ENCODE measurements at places on chromosomes 4 and X.

DNA sequence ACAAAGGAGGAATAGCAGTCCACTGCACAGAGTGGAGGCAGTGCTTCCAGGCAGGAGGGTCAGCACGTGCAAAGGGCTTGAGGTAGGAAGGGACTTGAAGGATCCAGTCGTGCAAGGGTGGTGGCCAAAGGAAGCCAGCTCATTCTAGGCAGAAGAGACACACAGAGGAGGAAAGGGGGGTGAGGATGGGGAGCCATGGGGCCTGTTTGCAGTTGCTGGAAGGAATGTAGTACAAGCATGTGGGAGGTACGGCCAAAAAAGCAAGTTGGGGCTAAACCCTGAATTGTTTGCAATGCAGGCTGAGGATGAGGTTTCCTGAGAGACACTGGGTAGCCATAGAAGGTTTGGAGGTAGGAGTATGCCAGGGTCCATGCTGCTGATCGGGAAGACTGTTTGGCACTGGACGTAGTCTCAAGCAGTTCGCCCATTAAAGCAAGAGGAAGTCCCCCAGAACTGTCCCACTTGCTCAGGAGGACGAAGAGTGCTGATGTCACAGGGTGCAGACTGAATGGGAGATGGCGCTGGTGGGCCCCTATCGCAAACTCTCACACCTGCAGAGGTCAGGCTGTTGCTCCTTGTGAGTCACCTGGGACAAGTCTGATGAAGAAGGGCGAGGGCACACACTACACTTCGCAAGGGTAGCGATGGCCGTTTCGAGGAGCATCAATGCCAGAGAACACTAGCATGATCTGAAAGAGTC, 9.1 kb upstream of the MAN2B2 start:
- no peak for DNase-seq

GRCh38 chrX:84865113-84865512, 138.6 kb upstream of the APOOL start:
- DNase-seq: no peak

DNA sequence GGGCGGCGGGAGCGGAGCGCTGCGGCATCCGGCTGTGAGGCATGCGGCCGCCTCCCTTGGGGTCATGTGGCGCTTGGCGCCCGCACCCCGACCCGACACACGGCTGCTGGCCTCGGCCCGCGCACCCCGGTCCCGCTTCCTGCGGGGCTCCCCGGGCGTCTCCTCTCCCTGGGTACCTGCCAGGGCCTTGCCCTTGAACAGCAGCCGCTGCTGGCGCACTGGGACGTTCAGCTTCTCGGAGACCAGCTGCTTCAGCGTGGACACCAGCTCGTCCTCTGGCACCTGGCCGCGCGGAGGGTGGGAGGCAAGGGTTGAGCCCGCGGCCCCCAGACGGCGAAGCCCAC, 391 bp downstream of the UBL4A start:
- DNase-seq: peak; percentile 9

GRCh38 chrX:3076416-3076991, 35.2 kb downstream of the ARSF start:
- DNase-seq: no peak

GRCh38 chrX:147626605-147627004, 285.1 kb upstream of the FMR1 start:
- no peak for DNase-seq

DNA sequence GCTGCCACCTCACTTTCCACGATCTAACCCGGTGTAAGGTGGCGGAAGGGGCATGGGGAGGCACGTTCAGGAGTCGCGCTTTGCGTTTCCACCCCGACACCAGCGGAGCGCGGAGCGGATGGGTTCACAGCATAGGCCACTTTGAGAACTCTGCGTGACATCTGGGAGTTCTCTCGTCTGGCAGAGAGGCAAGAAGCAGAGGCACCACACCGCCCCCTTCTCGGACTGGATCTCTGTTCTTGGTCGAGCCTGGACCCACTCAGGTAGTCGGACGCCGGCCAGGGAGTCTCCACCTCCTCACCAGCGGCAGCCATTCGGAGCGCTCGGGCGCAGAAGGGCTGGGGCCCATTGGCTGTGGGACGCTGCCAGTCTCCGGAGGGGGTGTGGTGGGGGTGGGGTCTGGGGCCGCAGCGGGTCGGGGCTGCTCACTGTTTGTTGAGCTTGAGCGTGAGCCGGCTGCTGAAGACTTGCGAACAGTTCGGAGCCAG, at the start of gene DACH2:
Gene DACH2 (plus strand): TSS at position 428 of the 488 bp plus-strand sequence.
- peak; percentile 29 for DNase-seq

DNA sequence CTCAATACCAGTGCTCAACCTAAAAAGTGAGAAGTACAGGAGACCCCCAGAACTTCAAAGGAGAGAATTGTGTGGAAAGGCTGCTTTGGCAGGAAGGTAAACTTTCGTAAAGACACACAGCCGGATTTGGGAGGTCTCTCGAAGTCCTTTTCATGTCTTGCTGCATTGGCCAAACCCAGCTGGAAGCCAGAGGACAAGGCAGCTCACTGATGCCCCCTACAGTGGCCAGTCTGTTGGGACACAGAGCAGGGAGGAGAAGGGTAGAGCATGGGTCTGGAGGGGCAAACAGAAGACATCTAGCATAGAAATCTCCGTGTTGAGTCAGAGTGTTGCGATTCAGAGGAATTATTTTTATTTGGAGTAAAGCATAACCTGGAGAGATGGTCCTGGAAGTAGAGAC, 198.9 kb downstream of the ANK2 start:
- no peak for DNase-seq

- DNase-seq: no peak
Measured at GRCh38 chr4:53026233-53026632, 164.1 kb downstream of the RASL11B start.

- no peak for DNase-seq
Measured at GRCh38 chr4:108328383-108328732, 159.6 kb upstream of the LEF1 start.

- no peak for DNase-seq
Measured at GRCh38 chrX:17027931-17028330, 81.5 kb downstream of the REPS2 start.

DNA sequence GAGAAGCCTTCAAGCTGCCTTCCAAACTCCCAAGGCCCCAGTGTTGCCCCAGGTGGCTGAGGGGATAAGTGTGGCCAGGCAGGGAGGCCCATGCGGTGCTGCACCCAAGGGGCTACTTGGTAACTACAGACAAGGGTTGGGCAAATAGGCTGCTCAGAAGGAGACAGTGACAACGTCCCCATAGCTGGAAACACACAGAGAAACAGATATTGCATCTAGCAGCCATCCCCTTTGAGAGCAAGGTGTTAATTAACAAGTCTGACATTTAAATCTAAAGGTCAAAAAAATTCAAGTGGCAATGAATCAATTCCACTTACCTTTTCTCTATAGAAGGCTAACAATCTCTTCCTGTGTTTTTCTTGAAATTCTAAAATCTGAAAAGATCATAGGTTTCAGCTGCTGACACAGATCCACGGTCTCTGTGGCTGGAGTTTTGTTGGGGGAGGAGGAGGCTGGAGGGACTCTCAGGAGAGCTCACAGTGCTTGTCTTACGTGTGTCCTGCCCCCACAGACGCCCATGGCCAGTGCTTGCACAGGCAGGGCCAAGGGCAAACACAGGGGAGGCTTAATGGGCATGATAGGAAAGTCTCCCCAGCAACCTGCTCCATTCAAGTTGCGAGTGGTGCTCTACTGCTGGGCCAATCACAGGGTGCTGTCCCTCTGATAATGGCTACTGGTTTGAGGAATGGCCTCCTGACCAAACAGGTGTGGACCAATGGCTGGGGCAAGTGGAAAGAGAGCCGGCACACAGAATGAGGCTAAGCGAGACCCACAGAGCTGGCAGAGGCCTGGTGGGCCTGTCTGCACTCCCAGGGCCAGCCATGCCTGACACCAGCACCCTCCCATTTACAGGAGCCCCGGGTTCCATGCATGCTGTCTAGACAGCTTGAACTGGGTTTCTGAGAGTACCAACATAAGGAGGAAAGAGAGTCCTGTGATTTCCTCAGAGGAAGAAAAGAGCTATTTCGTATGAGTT, 22.6 kb downstream of the RNF212 start:
- DNase-seq: no peak

GRCh38 chr4:10942156-10942555, 257.6 kb upstream of the CLNK start:
- DNase-seq: no peak

DNA sequence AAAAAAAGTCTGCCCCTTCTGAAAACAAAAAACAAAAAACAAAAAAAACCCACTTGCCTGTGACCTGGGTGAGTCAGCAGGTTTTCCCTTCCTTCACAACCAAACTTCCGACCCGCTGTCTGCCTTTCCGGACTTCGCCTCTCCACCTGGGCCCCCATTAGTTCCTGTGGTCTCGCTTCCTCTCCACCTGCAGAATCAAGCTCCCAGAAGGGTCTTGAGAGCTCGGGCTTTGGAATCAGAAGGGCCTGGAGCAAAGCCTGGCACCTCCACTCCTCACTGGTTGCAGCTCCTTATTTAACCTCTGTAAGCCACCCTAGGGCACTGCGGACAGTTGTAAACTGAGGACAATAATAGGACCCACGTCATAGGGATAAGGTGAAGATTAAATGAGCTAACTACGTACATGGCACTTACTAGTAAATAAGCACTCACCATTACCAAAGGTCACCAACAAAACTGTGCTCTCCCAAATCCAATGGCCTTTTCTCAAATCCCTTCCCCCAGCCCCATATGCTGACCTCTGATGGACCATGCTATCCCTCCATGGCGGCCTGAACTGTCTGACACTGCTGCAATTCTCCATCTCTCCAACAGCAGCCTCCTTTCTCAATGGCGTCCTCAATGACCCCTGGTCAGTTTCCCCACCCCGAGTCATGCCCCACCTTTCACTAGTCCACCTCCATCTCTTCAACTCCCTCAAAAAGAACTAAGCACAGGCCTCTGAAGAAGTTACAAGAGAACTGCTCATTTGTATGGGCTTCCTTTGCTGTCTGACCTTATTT, 64.2 kb downstream of the IRF2 start:
- peak; percentile 48 for DNase-seq

GRCh38 chrX:51456814-51457213, 39.6 kb downstream of the NUDT11 start:
- no peak for DNase-seq

GRCh38 chr4:26791346-26791745, 69.3 kb upstream of the STIM2 start:
- no peak for DNase-seq

DNA sequence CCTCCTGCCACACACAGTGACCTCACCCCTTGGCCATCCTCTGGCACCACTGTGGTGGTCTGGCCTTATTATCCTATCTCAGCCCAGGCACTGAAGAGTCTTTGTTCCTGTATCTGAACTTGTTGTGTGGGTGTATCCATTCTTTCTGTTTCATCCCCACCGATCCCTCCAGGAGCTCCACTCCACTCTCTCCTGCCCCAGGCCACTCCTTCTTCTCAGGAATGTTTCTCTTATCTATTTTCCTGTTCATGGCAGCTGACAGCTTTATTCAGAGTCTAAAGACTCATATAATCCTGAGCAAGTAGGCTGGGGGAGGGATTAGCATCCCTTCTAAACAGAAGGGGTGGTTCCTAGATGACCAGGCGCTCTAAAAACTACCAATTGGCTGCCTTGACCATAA, 150.0 kb downstream of the ANAPC10 start:
- DNase-seq: no peak

GRCh38 chr4:26130173-26130572, 190.6 kb upstream of the RBPJ start:
- DNase-seq: peak; percentile 71

GRCh38 chr4:112302320-112303274, 5.4 kb downstream of the ALPK1 start:
- no peak for DNase-seq

DNA sequence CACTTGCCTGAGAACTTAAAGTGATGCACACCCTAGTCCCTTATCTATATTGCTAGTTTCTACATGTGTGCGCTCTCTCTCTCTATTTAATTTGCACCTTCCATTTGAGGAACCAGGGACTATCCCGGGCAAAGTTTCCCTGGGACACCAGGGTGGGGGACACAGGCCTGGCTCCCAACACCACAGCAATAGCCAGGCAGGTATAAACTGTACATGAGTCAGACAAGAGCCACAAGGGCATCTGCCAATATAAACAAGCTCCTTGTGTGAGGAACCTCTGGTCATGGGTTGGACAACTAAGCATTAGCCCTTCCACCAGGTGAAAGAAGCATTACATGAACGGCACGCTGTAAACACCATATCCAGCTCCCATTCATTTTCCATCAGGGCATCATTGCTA, 455.5 kb downstream of the STIM2 start:
- no peak for DNase-seq

DNA sequence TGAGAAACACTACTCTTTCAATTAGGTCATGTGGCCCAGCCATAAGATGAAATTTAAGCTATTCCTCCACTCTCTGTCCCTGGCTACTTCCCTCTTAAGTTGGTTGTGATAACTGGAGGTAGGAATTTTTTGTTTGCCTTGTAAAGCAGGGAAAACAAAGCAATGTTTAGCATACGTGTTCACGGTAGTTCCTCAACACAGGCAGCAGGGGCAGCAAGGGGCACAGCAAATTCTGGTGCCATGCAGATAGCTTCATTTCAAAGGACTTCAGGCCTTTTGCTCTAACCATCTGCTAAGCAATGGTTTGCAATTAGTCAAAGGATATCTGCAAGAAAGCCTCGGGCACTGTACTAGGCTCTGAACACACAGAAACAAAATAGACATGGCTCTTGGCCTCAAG, 330.2 kb downstream of the ZIC3 start:
- DNase-seq: no peak

GRCh38 chrX:153560000-153560399, 38.9 kb downstream of the CCNQ start:
- DNase-seq: no peak

GRCh38 chr4:139858436-139859205, 193.0 kb downstream of the MGST2 start:
- DNase-seq: peak; percentile 89

DNA sequence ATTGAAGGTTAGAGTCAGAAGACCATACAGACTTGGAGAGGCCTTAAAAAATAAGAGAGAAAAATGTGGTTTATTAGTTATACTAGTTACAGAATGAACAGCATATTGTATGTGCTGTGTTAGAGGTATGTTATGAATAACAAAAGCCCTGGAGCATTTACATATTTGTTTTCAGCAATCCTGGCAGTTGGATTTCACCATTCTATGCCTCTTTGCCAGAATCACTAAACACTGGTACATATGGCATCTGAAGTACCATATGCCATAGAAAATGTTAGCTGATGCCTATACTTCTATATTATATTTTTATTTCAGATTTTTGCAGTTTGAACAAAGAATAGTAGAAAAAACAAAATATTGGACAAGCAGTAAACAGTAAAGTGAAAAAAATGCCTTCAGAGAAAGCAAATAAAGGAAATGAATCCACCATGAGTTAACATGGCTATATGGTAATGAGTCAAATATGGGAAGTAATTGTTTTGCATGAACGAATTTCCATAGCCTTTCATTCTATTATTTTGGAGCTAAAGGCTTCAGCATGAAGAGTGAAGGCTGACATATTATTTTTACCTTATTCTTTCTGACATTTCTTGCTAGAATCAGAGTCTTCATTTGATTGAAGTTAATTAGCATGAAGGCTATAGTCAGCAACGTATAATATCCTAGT, 41.9 kb upstream of the PRDM8 start:
- DNase-seq: no peak

GRCh38 chrX:74419864-74420195, 1.5 kb upstream of the SLC16A2 start:
- no peak for DNase-seq

- DNase-seq: no peak
Measured at GRCh38 chrX:71911731-71912050, 1.0 kb downstream of the NHSL2 start.

- DNase-seq: no peak
Measured at GRCh38 chr4:23789762-23790161, 100.1 kb downstream of the PPARGC1A start.

GRCh38 chr4:4831825-4832224, 27.6 kb upstream of the MSX1 start:
- no peak for DNase-seq

- DNase-seq: no peak
Measured at GRCh38 chr4:153546280-153546679, 80.1 kb downstream of the TMEM131L start.
